Anterior cingulate cortex (tissue), 58 donors: ENCODE measurements at places on chromosomes 16 and 17.
A peak's percentile ranks its signal among the peaks of the same experiment; 100 is the strongest.

DNA sequence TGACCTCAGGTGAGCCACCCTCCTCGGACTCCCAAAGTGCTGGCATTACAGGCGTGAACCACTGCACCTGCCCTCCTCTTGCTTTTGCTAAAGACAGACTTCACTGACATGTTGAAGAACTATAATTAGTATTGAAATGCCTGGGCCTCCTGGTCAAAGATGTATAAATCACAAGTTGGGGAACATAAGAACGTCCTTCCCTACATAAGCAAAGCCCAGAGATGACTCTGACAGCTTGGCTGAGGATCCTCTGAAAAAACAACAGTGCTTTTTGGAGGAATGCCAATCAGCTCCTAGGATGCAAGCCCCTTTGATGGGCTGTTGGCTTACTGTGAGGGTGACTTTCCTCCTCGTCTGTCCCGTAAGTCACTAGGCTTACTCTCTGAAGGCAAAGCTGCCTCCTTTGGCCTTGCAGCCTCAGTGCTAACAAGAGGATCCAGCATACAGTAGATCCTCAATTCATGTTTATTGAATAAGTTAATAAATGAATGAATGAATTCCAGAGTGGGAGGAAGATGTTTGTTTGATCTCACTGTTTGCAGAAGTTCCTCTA is 6.3 kb downstream of the APOH start:
- no peak for DNase-seq

DNA sequence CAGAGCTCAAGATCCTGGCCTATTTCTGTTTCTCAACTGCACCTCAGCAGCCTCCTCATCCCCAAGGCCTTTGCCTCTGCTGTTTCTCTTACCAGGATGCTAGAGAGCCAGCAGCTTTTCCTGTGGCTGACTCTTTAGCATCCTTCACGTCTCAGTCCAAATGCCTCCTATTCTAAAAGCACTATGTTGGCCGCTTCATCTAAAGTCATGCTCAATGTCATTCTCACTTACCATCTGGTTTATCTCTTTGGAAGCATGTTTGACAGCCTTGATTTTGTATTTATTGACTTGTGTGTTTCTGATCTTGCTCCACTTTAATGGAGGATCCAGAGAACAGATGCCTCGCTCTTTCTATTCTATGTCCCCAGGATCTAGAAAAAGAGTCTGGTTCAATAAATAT is 351.8 kb upstream of the CDH11 start:
- no peak for DNase-seq

GRCh38 chr16:53949715-53950410 is 245.9 kb downstream of the FTO start:
- no peak for DNase-seq

- DNase-seq: no peak
Observed at GRCh38 chr17:66966298-66966697, 1.8 kb downstream of the CACNG4 start.

GRCh38 chr17:19867079-19867328 is 732 bp downstream of the ULK2 start:
- DNase-seq: peak; percentile 57

GRCh38 chr17:58508341-58509067 is 5.9 kb downstream of the MTMR4 start:
- no peak for DNase-seq
